CD8-positive, alpha-beta T cell (primary cell): ENCODE measurements at places on chromosomes 1 and 21.

- no peak for DNase-seq
Observed at GRCh38 chr1:178004926-178005391, 35.1 kb upstream of the SEC16B start.

DNA sequence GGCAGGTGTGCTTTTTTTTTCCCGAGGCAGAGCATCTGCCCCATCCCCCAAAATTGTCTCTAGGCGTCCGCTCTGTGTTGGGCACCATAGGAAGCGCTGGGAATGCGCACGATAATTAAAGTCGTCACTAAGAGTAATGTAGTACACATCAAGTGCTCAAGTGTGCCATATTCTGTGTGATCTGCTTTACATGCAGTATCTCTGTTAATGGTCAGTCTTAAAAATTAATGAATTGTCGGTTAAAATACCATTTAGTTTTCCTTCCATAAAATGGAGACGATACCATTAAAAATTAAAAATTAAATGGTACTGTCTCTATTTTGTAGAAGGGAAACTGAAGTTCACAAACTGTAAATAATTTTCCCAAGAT, 544 bp upstream of the CCT8 start:
- no peak for DNase-seq

GRCh38 chr1:96520579-96520947, 201.0 kb upstream of the PTBP2 start:
- DNase-seq: no peak

DNA sequence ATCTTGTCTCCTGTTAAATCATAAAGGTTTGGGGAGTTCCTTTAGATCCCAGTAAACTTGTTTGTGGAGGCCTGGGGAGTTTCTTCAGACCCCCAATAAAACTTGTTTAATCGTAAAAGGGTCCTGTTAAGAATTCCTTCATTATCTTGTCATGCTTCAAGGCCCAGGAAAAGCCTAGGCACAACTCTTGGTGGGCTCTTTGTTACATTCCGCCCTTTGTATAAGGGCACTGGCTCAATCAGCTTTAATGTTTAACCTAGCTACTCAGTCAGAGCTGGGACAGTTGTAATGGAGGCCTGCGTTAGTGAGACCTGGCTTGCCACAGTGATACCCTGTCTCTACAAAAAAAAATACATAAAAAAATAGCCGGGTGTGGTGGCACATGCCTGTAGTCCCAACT, 77.2 kb downstream of the MPZL1 start:
- DNase-seq: no peak

DNA sequence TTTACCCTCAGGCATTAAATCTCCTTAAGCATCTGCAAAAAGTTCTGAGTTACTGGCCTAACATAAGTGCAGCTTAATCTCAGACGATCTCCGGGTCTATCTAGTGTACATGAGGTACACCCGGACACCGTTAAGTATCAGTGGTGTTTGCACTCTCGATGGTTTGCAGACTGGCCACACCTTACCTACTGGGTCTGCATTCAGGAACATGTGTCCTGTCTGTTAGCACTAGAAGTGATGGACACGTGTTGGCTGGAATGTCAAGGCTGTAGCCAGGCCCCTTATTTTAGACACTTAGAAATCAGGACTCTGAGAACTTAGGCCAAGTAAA, 783 bp upstream of the AGL start:
- no peak for DNase-seq
